HFFc6 (cell line): ENCODE measurements at places on chromosomes 3 and 15.

- peak; percentile 73 for DNase-seq
Observed at GRCh38 chr3:197352382-197352781, 54.0 kb upstream of the DLG1 start.

DNA sequence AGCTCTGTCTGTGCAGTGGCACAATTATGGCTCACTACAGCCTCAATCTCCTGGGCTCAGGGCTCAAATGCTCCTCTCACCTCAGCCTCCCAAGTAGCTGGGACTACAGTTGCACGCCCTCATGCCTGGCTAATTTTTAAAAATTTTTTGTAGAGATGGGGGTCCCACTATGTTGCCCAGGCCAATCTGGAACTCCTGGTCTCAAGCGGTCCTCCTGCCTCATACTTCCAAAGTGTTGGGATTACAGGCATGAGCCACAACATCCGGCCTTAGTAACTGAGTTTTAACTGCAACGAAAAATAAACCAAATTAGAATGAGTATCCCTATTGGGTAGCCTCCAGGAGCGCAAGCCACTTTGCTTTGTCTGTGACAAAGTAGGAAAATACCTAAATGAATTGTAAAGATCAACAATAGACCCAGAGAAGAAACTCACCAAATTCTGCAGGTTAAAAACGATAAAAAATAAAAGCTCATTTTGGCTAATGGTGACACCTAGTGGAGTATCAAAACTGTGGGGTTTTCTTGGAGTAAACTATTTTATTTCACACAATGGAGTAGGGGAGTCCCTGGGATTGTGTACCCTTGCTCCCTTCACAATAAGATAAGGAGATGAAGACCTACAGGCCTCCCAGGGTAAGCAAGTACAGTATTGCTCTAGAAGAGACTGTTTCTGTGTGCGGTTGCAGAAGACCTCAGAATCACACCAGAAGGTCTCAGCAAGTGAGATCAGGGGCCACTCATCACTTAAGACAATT lies 21.0 kb upstream of the CA12 start:
- DNase-seq: peak; percentile 48

- no peak for DNase-seq
Observed at GRCh38 chr15:70262591-70263274, 165.0 kb upstream of the TLE3 start.

DNA sequence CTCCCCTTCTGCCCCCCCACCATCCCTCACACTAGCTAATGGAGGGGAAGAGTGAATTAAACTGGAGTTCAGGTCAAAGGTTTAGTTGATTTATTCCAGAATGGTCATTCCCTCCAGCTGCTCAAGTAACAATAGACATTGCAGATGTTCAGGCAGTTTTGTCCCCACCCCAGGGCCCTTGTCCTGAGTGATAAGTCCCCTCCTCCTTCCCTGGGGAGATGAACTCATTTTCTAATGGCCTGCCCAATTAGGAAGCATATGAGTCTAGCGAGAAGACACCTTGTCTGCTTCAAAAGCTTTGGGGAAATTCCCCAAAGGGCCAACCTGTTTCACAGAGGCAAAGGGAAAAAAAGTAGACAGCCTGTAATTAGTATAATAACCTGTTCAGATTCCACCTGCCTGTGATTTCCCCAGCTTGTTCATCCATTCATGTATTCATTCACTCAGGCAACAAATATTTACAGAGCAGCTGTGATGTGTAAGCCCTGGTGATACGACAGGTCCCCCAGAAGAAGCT lies 165.3 kb downstream of the SHQ1 start:
- no peak for DNase-seq

GRCh38 chr15:78205337-78205736 lies 29.0 kb downstream of the ACSBG1 start:
- DNase-seq: no peak

DNA sequence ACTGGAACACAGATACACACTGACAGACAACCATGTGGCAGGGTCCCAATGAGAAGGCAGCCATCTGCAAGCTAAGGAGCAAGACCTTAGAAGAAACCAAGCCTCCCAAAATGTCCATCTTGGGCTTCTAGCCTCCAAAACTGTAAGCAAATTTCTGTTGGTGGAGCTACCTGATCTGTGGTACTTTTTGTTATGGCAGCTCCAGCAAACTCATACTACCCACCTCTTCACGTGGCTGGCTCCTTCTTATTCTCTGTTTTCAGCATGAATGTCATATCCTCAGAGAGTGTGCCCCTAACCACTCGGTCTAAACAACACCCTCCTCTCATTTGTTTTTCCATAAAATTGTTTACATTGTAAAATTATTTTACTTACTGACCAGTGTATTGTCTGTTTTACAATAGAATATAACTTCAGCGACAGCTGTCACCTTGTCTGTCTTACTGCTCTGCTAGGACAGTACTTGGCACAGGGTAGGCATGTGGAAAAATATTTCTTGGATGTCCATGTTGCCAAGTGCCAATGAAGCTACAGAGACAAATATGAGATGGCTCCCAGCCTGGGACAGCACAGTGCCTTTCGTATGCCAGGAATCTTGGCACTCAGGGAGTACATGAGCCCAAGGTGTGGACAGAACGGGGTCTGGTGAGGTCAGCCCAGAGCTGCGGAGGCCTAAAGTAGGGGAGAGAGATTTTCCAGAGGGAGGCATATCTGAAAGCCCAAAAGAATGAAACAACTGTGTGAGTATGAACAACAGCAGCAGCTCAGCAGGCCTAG lies 17.4 kb upstream of the SLC25A36 start:
- no peak for DNase-seq

DNA sequence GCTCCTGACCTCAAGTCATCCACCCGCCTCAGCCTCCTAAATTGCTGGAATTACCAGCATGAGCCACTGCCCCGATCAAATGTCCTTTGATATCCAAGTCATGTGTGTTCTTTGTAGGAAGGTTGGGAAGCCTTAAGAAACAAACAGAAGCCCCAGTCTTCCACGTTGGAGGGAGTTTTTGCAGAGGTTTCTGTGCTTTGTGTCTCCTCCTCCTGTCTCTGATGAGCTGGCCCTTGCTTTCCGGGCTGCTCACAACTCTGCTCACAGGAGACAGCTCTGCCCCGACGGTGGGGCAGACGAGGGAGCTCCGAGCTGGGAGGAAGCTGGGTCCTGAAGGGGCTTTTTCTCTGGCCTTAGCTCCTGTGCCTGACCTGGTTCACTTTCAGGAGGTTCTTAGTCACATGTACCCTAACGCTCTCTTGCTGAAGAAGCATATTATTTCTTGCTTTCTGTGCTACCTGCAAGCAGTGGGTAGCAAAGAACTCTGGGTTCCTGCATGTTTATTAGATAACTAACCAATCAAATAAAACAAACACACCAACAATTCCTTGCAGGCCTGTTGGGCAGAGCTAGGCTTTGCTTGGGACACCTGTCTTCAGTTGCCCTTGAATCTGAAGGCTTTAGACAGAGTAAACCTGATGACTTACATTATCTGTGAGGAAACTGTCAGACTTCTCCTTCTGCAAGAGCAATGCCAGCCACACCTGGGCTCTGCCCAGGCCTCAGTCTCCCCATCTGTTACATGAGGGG lies 52.6 kb upstream of the SMAD6 start:
- DNase-seq: no peak

- DNase-seq: no peak
Observed at GRCh38 chr3:10928961-10929471, 63.5 kb upstream of the SLC6A1 start.

DNA sequence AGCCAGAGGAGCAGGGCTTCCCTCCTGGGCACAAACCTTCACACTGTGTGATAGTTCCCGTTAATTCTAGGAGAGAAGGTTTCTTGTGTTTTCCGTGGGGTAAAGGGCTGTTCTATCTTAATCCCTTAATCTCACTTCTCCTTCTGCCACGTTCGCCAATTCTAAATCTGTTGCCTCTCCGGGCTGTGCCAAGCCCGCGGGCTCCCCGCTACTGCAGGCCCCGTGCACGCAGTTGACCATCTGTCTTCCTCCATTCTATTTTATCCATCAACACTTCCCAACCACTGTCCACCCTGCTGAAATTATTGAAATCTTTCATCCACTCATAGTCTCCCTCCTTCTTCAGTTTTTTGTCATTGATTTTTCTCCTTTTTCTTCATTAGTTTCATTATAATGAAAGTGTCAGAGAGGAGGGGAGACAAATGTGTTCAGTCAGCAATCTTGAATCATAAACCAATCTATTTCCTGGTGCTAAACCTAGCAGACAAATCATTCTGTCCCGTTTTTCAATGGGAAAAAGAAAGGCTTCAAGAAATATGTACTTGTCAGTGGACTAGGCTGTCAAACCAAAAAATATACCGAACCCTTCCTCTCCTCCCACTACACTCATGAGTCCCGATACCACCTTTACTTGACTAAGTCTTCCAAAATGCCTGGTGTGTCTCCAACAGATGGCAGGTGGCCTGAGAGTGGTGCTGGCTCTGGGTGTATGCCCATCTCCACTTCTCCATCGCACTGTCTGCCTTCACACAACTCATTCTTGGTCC lies 39.6 kb downstream of the SLCO2A1 start:
- no peak for DNase-seq

- DNase-seq: peak; percentile 46
Observed at GRCh38 chr3:187610981-187611511, 59.1 kb downstream of the SST start.

DNA sequence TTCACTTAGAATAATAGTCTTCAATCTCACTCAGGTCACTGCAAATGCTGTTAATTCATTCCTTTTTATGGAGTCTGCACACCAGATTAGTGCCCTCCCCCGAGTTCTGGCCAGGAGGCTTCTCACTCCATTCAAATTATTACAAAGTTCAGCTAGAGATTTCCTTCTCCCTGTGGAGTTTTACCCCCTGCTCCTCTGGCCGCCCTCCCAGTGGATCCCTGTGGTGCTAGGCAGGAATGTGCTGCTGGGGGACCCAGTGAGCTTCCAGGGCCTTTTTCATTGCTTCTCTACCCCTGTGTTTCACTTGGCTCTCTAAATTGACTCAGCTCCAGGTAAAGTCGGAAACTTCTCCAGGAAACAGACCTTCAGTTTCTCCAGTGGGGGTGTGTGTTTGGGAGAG lies 42.7 kb upstream of the CD200R1L start:
- no peak for DNase-seq

DNA sequence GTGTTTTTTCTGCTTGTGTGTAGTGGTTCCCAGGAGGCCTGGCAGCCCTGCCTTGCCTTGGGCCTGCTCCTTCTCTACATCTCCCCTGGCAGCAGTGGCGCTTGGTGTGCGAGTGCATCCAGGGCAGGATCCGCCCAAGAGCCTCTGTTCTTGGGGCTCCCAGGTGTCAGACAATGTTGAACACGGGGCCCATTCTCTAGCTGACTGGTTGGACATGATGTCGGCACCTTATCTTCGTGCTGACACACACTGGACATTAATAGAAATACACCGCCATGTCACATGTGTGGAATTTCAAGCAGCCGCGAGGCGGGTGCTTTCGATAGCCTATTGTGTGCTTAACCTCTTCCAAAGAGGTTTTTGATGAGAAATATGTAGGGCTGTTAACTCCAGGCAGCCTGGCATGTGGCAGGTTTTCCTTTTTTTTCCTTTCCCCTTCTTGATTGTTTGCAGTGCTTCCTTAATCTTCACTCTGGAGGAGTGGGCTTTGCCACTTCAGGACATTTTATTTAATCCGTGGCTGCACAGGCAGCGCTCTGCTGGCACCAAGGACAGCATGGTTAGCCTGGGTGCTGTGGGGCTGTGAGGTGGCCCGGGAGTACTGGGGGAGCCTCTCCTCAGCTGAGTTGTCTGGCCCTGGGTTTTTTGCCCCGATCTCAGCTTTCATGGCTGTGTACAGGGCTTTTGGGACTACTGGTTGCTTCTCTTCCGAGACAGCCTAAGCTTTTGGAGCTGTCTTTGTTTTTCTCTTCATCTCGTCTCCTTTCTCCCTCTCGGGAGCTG lies 42.5 kb downstream of the CHCHD6 start:
- peak; percentile 4 for DNase-seq

DNA sequence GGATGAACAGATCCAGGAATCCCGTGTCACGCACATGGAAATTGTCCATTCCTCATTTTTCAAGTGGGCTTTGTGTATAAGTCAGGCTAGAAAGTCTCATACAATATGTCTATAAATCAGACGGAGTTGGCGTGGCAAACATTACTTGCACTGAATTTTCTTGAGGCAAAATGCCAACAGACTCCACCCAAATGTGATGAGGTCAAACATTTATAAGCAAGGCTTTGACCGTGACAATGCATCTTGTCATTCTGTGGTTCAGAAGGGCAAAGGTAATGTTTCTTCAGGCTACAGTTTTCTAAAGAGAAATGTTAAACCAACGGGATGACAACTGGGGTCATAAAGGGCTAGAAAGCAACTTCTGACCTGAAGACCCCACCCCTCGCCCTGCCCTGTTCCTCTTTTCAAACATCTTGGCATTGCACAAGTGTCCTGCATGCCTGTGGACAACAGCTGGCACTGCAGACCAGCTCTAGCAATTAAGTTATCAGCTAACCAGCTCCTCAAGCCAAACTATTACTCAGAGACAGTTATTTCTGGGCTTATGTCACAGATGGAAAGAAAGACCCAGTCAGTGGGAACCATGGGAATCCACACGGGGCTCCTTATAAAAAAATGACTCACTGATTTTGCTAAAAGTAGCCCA lies 36.5 kb upstream of the SPTBN5 start:
- peak; percentile 97 for DNase-seq

GRCh38 chr3:1855841-1856240 lies 242.8 kb upstream of the CNTN4 start:
- DNase-seq: no peak

DNA sequence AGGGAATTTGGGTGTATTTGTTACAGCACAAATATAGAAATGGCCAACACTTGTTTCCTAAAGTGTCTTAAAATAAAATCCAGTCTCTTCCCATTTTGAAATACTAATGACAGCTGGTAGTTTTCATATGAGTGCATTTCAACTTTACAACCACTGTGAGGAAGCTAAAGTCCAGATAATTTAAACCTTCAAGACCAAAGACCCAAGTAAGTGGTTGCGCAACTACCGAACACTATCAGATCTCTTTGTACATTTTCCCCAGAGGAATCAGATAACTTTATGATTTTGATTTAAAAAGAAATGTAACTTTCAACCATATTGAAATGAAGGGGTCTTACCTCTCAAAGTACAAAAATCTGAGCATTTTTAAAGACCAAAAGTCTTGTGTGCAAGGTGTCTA lies 14.3 kb downstream of the BCL2L10 start:
- DNase-seq: no peak

DNA sequence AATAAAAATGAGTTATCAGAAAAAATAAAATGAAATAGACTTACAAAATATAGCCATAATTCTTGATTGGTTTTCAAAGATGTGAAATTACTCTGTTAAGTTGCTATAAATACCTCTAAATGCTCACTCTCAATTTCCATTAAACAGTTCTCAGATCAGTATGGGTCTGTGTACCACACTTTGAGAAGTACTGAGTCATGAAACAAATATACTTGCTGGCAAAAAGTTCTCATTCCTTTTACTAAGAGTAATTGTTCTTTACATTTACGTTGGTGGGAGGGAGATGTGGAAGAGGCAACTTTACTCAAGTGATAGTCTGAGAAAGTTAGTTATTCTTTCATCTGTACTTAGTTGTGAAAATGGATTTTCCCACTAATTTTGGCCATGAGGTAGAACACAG lies 96.3 kb downstream of the ZNF385D start:
- DNase-seq: peak; percentile 42

- peak; percentile 3 for DNase-seq
Observed at GRCh38 chr3:192092388-192093005, 631.5 kb downstream of the PYDC2 start.

GRCh38 chr3:168958466-168958865 lies 705.0 kb downstream of the MECOM start:
- no peak for DNase-seq
